ENCODE measurements at places on chromosomes 1 and 21.

DNA sequence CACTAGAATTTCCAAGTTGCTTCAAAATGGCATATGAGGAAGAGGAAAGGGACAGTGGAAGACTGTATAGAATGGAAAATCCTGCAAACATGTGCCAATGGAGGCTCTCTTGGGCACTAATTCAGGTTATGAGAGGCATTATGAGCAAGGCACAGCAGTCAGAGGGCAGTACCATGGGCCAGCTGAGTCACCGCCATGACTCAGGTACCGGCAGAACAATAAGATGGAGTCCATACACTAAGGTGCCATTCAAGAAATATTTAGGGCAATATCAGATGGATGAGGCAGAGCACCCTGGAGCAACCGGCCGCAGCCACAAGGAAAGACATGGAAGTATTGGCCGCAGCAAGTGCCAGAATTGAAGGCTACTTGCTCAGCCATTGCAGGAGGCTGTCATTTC, 25.6 kb upstream of the VAV3 start:
- no peak for DNase-seq

- no peak for DNase-seq
These were observed 59.7 kb upstream of the DPYD start for GRCh38 chr1:97980530-97980929.

DNA sequence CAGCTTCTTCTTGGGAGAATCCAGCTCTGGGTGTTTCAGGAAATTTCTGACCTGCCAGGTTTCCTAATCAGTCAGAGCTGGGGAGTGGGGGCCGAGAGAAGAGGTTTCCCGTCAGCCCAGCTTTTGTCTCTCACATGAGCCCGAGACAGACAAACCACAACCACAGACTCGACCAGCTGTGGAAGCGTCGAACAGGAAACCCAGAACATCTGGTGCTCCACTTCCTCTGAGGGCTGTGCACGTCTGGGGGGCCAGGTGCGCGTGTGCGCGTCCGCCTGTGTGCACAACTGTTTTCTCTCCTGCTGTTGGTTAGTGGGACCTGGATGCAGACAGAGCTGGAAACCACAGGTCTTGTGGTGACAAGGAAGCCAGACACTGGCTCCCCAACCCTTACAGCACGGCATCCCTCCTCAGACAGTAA, 113.0 kb upstream of the SLC25A33 start:
- peak; percentile 82 for DNase-seq

GRCh38 chr21:37088186-37088735, 15.2 kb downstream of the TTC3 start:
- DNase-seq = no peak

- no peak for DNase-seq
These were observed 14.9 kb downstream of the PLEKHA6 start for GRCh38 chr1:204344665-204345355.

GRCh38 chr1:37793773-37794371, at the start of gene MANEAL:
TSS of gene MANEAL (plus strand) at chr1:37793847. CDS start at chr1:37794183, 336 bp downstream.
- DNase-seq = peak; percentile 69

DNA sequence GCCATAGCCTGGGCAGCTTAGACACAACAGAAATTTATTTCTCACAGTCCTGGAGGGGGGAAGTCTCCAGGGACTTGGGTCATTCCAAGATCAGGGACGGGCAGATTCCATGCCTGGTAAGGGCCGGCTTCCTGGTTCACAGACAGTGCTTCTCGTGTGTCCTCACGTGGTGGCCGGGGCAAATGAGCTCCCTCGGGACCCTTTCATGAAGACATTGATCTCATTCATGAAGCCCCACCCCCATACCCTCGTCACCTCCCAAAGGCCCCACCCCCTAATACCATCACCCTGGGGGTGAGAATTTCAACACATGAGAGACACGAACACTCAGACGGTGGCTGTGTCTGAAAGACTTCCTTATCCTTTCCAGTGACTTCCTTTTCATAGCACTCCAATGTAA, 51.5 kb downstream of the ACOT7 start:
- DNase-seq = no peak

DNA sequence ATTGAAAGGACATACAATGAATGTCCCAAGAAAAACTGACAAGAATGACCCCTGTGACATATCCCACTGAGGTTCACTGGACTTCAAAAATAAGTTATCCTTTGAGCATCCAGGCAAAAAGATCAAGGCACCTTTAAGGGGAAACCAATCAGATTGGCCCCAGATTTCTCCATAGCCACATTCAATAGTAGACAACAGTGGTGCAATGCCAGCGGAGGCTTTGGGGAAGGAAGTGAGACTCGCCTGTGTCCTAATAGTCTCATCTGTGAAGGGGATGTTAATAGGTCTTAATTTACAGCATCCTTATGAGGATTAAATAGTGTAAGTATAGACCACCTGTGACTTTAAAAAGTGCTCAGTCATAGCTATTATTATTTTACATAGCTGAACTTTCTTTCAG, 21.5 kb downstream of the RPL5 start:
- DNase-seq = peak; percentile 61

DNA sequence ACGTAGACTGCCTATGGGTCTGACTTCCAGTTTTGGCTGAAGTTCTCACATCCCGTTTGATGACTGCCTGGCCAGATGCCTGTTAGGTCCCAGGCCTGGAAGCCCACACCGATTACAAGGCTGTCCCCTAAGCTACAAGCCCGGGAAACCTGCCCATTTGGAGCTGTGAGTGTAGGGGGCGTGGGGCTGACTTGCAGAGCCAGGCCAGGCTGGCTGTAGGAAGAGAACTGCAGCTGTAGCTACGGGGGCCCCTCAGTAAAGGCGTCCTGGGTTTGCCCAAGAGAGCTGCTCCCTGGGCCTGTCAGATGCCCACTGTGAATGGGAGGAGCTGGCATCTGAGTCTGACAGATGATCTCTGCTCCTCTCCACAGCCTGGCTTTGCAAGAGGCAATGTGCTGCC, 199.7 kb downstream of the CAMTA1 start:
- DNase-seq = no peak

DNA sequence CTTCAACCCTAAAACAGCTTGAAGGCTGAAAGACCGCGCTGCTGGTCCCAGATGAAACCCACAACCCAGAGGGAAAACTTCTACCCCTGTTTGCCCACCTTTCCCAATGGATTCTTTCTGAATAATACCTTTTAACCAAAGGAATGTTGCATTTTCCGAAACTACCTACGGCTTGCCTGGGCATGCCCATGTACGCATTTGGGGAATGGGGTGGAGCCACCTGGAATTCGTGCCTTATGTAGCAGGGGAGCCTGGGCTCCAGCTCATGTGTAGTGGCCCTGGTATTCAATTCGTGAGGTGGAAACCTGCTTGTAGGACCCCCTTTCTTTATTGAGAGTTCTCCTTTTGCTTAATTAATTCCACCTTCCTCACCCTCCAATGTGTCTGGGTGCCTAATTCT, 256.6 kb upstream of the RGS18 start:
- no peak for DNase-seq

DNA sequence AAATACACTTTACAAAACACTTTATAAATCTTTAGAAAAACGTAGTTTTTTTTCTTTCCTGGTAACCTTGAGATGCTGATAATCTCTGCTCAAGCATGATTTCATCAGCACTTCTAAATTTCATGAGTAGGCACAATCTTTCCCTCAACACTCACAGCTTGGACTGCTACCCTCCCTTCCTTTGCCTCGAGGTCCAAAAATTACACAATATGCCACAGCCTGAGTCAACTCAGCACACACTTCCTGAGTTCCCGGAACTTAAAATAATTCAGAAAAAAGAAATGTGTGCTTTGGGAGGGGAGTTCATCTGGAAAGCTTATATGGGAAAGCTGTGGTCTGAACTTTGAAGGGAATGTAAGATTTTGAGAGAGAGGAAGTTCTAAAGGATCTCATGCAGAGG, 5.9 kb downstream of the CLCA2 start:
- DNase-seq = peak; percentile 68

DNA sequence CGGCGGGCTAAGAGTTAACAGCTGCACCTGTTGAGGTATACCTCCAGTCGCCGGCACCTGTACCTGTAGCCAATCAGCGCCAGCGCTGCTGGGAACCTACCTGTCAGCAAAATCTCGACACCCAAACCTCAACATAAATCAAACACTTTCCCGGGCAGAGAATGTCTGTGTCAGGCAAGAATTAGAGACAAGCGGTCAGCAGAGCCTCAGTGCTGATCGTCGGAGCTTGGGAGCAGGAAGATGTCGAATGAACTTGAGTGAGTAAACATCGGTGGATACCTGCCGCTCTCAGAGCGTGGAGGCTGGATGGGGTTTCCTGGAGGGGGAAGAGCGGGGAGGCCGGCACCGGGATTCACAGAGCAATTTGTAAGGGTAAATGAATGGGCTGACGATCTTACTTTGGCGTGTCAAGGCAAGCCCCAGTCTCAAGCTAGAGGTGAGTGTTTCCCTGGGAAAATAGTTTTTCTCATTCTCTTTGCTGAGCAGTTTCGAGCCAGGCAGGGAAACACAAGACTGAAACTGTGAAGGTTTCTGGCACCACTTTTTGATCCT, at the start of gene GRHL3:
TSS of gene GRHL3 (plus strand) at position 46 of the 552 bp plus-strand sequence. CDS start at position 241, 195 bp downstream.
- no peak for DNase-seq

GRCh38 chr1:186828611-186829454, at the start of gene PLA2G4A:
TSS of gene PLA2G4A (plus strand) at chr1:186828949. CDS start at chr1:186854355, 25,406 bp downstream.
- DNase-seq = peak; percentile 92

DNA sequence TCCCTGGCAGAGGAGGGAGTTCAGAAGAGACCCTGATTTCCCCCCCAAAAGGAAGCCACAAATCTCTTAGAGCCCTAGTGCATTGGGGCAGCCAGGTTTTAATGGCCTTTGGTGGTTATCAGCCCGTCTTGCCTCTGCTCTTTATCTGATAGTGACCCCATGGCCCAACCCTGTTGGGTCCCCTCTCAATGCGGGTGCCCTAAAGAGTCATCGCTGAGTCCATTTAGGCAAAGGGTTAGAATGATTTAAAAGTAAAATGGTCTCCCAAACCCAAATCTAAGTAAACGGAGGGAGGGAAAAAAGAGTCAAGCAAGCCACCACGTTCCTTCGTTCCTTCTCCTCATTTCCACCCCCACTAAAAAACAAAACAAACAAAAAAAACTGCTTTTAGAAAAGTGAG, 164.0 kb downstream of the RUNX1 start:
- DNase-seq = peak; percentile 72

- no peak for DNase-seq
These were observed 13.8 kb downstream of the DNTTIP2 start for GRCh38 chr1:93865253-93865652.

DNA sequence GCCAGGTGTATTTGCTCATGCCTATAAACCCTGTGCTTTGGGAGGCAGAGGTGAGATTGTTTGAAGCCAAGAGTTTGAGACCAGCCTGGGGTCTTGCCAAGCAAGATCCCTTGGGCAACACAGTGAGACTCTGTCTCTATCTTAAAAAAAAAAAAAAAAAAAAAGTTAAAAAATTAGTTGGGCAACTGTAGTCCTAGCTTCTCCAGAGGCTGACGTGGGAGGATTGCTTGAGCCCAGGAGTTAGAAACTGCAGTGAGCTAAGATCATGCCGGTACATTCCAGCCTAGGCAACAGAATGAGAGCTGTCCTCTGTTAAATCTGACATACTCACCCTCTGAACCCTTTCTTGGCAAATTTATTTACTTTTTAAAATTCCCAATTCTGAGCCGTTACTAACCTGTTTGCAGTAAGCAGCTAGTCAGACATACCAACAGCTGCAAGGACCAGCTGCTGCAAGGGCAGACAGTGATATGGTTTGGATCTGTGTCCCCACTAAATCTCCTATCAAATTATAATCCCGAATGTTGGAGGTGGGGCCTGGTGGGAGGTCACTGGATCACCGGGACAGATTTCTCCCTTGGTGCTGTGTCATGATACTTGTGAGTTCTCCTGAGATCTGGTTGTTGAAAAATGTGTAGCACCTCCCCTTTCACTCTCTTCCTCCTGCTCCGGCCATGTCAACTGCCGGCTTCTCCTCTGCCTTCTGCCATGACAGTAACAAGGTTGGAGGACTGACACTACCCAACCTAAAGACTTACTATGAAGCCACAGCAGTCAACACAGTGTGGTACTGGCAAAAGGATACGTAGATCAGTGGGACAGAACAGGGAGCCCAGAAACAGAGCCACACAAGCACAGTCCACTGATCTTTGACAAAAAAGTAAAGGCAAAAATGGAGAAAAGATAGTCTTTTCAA, 10.6 kb downstream of the PARP1 start:
- DNase-seq = no peak

DNA sequence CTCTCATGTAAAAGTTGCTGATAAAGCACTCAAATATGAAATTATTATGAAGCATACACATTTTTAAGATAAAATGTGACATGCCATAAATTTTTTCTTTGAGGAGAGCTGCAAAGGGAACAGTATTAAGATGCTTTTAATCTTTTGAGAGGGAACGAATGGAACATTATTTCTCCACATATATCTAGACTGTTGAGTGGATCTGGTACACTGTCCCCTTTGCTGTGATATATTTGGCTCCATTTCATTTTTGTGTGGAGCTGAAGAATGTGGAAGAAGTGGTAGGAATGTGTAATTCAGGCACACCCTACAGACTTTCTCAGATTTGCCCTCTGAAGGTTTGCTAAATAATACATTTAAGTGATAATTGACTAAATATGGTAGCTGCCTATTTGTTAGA, 31.7 kb downstream of the PGM1 start:
- no peak for DNase-seq

DNA sequence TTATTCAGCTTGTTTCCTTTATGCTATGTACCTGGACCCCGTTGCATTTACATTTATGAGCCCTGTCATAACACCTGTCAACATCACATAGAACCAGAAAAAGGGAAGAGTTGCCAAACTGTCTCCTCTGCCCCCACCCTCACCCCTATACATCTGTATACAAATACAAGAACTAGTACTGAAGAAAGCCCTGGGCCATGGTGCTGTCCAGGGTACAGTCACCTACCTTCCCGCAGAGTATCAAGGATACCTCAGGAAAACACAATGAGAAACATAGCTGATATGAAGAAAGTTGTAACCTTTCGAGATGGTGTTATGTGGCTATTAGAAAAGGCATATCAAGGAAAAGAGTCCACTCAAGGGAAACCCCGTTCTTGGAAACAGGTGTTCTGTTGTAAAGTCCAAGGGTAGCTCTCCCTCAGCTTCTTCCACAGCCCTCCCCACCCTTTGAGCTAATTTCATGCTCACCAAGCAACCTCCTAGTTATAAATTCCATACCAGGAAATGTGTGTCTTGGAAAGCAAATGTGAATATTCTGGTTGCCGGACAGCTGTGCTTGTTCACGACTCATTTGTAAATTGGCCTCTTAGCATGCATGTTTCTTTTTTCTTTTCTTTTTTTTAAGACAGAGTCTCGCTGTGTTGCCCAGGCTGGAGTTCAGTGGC, 16.7 kb upstream of the AVPR1B start:
- no peak for DNase-seq

- no peak for DNase-seq
These were observed 48.2 kb upstream of the DNASE2B start for GRCh38 chr1:84350104-84350503.

DNA sequence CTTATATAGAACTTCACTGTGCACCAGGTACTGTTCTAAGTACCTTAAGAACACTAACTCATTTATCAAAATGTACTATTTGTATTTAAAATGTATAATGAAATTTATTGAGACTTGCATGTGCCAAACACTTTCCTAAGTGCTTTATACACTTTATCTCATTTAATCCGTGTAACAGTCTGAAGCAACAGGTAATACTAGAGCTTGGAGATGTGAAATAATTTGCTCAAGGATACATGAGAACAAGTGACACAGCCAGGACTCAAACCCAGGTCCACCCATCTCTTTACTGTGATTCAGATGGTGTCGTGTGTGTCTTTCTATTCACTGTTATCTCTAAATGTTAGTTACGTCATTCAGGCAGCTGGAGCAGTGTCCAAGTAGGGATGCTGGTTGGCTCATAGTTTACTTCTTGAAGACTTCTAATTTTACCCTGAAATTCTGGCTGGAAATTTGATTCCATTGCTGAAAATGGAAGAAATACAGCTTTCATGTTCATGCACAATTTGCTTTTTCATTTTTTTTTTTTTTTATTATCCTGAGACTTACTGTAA, 169.7 kb upstream of the UBE2U start:
- no peak for DNase-seq

GRCh38 chr1:38611664-38612211, 247.8 kb downstream of the RRAGC start:
- no peak for DNase-seq
